GM03348 (cell line): ENCODE measurements at places on chromosomes 6 and 20.

DNA sequence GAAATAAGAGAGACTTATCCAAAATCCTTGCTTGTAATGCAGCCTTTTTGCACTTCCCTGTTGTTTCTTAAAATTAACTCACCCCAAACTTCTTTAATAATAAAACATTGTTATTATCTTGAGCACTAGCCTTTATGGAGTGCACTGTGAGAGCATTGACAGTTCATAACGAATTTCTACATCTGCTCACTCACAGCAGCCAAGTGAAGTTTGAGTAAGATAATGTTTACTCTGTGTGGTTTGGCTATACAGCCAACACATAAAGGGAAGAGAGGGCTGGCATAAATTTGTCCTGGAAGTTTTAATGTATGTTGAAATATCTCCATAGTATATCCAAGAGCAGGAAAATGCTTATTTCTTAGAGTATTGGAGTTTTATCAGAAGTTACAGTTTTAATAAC, 227.9 kb downstream of the FRK start:
- DNase-seq = no peak

DNA sequence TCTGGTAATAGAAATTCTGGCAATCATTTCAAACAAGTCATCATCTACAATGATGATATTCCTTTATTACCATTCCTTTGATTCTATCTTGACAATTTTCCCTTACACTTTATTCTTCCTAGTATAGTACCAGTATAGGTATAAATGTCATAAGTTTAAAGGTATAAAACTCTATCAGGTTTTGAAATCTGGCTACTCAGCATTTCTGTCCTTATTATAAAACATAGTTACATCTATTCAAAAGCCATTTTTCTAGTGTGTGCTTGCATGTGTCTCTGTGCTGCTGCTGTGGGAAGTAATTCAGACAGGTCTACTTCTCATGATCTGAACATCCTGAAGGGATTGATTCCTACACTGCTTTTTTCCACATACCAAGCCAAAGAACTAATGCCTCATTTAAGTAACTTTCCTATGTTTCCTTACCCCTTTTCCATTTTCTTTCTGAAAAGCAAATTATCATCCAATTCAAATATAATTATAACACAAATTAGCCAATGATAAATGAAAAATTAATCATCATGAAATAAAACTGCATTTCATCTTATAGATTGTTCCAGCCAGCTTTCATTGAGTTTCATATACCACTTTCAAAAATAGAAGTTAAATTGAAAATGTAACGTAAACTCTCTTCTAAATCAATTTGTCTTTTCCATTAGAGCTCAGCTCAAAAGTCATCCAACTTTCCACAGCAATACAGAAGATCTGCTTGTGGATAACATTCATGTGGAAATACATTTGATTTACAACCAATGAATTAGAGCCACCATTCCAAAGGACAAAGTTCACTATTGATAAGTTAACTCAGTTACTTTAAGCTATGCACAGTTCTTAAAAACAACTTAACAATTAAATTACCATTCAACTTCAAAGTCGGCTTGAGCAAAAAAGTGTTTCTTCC, 35.9 kb downstream of the COL12A1 start:
- DNase-seq = no peak

DNA sequence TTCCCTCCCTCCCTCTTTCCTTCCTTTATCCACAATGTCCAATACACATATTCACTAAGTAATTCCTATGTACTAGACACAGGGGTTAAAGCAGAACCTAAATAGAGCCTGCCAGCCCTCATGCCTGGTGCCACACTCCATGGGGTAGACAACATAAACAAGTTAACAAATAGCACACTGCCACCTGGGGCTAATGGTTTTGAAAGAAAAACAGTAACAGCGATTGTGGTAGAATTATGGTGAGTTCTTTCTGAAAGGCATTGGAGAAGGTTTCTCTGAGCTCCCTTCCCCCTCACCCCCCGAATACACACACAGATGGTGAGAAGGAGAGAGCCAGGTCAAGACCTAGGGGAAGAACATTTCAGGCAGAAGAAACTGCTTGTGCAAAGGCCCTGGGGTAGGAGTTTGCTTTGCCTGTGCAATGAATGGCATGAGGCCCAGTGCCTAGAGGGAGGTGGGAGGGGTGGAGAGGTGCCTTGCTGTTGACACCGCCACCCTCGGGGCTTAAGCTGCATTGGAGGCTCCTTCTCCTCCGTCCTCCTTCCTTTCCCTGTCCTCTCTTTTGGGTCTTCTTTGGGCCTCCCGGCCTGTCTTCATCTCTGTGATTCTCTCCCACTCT, 502.4 kb upstream of the SULF2 start:
- DNase-seq = no peak

DNA sequence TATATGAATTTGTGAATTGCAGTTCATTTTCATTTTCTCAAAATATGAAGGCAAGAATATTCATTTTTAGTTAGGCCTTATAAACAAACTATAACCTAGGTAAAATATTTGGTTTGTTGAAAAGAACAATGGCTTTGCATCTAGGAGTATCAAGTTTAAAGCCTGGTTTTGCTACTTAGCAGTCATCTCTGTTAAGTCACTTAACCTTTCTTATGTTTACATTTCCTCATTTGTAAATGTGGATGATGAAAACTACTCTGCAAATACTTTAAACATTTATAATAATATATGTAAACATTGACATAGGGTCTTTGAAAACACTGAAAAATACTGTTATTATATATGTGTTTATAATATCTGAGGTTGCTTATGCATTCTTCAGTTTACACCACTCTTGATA, 135.5 kb downstream of the CENPW start:
- no peak for DNase-seq

GRCh38 chr20:63081831-63082230, 75.1 kb upstream of the BHLHE23 start:
- no peak for DNase-seq

DNA sequence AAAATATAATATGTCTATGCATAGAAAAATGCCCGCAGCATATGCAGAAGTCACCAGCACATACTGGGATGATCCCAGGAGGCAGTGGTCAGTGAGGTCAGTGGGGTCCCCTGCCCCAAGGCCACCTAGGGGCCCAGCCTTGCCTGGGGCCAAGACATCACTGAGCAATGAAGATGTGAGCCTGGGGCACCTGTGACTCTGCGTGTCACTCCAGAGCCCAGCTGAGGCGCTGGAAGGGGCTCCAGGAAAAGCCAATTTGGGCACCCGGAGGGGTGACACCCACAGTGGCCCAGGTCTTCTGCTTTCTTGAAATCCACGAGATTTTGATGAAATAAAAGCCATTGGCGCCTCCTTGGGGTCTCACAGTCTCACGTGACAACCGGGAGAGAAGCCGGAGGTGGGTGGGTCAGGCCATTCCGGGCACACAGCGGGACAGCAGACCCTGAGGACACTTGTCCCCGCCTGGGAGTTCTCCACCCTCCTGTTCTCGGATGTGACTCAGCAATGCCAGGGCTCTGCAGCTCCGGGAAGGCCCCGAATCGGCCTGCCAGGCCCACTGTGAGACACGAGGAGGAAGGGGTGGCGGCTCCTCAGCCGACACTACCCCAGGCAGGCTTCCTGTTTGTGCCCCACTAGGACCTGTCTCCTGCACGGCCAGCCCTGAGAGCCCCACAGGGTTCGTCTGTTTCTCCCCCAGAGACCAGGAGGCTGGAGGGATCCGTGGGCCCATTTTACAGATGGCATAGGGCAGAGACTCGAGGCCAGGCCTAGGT, 24.4 kb upstream of the SLCO4A1 start:
- DNase-seq = no peak

GRCh38 chr20:24406251-24406650, 63.2 kb upstream of the SYNDIG1 start:
- DNase-seq = no peak

DNA sequence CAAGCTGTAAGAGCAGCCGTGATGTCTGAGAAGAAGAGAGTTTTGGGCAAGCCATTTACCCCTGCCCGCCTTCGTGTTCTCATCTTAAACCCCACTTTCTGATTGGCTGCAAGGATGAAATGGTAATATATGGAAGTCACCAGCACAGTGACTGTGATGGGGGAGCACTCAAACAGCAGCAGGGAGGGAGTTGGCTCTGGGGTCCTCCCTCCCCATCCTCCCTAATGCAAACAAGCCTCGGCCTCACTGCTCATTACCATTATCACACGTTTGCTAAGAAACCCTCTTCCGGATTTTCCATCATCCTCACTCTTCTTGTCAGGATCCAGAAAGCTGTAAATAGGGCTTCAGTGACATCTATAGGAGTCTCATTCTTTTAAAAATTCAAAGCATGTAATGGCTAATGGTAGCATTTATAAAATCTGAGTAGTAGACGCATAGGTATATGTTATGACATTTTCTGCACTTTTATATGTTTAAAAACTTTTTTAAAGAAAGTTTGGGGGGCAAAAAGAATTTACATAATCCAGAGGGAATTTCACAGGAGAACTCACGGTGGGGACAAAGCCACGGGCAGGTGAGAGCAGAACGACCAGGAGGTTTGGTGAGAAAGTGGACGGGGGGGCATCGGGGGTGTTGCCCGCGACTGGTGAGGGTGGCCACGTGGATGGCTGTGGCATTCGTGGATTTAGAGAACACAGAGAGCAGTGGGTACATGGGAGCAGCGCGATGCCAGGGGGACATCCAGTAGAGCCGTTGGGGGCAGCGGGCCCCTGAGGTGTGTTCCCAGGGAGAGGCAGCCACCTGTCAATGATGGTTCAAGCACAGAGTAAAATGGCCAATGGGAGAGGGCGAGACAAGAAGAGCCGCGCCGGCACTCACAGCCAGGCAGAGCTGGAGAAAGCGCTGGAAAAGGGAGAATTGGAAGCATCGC, 29.6 kb downstream of the SUMO4 start:
- no peak for DNase-seq

GRCh38 chr6:142881761-142882160, 63.2 kb downstream of the HIVEP2 start:
- no peak for DNase-seq

DNA sequence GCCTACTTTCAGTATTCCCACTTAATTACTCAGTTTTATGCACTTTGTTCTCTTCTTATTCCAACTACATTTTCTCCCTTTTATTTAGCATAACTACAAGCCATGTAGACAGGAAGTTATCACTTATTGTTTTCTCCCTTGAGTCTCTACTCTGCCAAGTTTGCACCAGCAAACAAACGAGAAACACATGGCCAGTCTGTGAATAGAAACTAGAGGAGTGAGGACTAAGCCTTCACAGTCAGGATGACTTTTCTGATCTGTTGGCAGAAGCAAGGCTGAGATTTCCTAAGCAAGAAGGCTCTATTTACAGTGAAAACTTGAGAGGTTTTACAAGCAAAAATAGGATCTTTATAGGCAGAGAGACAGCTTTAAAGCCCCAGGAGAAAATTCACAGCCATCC, 69.8 kb upstream of the TINAG start:
- DNase-seq = peak; percentile 65

DNA sequence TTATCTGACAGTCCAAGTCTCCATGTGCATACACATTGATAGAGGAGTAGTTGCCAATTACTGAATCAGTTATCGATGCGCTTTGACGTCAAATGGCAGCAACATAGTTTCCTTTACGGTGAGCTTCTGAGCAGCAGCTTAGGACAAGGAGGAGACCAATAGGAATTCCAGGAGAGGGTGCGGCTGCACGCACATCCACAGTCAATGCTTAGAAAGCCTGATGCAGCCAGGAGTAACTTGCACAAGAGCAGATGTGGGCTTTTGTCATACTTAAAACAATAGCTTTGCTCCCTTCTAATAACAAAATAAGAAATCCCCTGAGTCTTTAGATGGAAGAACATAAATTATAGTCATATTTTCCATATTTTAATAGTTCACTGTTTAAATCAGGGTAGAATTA, 442.1 kb downstream of the BCKDHB start:
- peak; percentile 78 for DNase-seq

DNA sequence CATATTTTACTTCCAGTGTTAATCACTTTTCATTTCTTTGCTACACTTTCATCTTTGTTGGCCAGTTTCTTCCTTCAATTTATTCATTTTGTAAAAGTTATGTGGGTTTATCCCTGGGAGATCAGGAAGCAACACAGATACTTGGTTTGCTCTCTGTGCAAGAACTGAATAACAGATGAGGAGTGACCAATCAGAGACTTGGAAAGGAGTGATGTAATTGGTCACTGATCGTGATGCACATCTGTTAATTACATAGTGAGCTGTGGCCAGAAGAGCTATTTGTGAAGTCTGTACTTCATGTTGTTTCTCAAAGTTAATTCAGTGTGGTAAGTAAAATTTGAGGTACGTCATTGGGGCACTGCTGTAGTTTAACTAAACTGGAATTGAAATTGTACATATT, 21.3 kb downstream of the ANKRD6 start:
- DNase-seq = no peak

DNA sequence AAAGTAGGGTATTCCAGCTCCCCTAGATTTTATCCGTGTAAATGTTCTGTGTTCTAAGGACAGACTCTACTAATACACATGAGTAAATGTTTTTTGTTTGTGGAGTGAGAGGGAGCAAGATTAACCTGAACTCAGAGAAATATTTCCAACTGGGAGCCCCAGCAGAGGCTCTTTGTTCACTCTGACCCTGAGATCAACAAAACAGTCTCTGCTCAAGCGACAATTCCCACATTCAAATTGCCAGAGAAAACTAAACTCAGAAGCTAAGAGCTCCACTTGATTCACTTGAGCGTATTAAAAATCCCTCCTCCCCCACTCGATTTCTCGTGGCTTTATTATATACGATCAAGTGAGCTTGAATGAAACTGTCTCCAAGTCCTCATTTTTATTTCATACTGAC, 413.9 kb upstream of the JARID2 start:
- no peak for DNase-seq

GRCh38 chr6:20173833-20174792, 38.2 kb downstream of the MBOAT1 start:
- no peak for DNase-seq

DNA sequence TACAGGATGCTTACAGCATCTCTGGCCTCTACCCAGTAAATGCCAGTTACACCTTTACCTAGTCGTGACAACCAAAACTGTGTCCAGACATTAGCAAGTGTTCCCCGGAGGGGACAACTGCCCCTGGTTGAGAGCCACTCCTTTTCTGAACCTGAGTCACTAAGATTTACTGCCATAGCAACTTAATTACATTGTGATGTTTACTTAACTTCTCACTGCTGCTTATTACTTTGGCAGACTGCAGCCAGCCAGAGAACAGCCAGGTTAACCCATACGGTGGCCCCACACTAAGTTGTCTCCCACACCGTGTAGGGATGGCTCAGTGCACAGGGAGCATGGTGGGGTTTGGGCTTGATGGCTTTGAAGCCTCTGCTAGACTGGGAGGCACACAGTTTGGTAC, 204.7 kb upstream of the SULF2 start:
- no peak for DNase-seq

GRCh38 chr6:161407581-161407980, 133.7 kb upstream of the AGPAT4 start:
- DNase-seq = no peak

- no peak for DNase-seq
These were observed 101.4 kb downstream of the KIF13A start for GRCh38 chr6:17885889-17886576.

- DNase-seq = no peak
These were observed 16.3 kb downstream of the MDN1 start for GRCh38 chr6:89803271-89803670.

DNA sequence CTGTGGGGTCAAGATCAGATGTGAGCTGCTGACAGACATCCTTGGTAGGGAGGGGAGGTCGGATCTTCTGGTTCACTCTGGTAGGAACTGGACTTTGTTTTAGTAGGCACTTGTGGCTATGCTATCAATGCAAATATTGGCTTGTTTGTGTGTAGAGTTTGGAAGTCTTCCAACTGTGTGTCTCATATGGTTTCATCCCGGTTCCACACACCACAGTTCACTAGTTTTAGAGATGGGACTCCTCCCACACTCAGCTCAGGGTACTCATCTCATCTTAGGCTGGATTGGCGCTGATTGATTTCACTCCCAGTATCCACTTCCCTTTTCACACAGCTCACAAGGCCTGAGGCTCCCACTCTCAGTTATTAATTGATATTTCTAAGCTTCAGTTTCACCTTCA, 161.3 kb downstream of the THBS2 start:
- DNase-seq = no peak
